ENCODE measurements at places on chromosomes 1 and 21.

- no peak for DNase-seq
Observed at GRCh38 chr1:109805486-109806165, 41.9 kb upstream of the EPS8L3 start.

GRCh38 chr1:100545855-100546254 is 7.9 kb downstream of the GPR88 start:
- no peak for DNase-seq

- peak; percentile 34 for DNase-seq
Observed at GRCh38 chr1:154943649-154944400, 7.3 kb upstream of the PMVK start.

DNA sequence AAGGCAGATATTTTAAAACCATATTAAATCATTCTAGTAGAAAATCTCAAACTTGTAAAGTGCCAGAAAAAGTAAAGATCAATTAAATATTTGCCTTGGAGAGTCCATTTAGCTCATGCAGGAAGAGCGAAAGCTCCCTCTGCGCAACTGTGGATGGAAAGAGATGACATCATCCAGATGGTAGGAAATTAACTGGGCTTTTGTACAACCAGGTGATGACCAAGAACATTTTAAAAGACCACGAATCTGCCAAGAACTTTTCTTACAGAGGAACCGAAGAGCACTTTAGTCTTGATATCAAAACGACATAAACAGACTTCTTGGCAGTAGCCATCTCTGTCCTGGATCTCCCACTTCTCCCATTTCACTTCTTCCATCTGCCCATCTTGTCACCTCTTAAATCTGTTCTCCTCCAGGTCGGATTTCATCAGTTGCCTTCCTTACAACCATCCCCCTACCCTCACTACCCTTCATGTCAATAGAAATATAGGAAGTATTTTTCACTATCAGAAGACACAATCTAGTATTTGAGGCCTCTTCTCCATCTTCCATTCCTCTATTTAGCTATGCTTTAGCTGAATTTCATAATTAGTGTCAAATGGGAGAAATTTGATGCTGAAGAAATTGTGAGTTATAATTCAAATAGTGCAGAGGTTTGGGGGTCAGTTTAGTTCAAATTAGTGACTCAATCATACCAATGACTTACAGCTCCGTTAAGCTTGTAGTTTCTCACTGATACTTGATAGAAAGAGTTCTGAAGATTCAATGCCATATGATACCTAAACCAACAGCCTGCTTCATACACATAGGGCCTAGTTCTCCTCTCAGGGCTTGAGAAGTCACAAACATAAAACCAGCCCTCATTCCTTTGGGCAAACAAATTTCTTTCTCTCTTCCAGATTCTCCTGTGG is 22.0 kb upstream of the DNASE2B start:
- DNase-seq, result no peak

DNA sequence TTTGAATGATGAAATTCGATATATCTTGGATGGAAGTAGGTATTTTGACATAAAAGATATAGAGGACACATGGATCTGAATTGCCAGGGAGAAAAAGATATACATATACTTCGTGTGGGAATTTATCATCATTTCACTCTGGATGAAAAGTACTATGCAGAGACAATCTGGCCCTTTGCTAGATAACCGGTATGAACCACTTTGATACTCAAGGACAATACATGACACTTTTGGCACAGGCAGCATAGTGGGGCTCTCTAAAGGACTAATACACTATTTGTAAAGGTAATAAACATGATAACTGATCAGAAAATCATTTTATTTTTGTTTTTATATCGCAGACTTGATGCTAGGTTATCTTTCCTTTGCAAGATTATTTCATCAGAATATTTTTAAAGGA is 24.2 kb downstream of the JAK1 start:
- DNase-seq, result no peak

DNA sequence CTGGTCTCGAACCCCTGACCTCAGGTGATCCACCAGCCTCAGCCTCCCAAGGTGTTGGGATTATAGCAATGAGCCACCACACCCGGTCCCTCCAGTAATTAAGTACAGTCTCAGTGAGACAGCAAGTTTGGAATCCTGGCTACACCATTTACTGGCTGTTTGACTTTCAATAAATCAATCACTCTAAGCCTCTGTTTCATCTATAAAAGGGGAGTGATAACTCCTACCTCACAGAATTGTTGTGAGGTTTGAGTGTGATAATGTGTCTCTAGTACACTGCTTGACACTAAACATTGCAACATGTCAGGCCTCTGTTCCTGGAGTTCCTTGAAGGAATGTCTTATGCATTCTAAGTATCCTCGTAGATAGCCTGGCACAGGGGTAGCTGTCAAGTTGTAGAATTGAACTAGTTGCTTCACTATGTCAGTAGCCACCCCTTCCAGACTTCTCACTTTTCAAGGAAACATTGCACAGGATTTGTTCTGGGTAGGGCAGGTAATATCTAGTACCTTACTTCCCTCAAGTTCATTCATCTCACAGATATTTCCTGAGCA is 12.4 kb downstream of the ENTREP3 start:
- no peak for DNase-seq

- DNase-seq, result no peak
Observed at GRCh38 chr21:44763050-44763378, 38.6 kb downstream of the UBE2G2 start.

DNA sequence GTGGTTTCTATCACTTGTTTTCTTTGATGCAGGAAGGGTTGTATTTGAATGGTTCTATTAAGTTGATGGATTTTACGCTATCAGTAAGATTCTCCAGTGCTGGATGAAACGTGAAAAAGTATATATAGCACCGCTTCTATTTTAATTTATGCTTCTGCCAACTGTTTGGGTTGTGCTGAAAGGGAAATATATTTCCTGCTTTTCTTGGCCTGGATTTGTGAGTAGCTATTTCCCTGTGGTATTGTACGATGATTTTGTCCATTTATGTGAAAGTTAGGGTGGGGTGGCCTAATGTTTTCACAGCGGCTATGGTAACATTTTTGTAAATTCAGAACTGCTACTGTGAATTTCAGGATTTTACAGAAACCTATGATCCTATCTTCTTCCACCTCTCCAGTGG is 322 bp downstream of the C1orf162 start:
- DNase-seq, result no peak

DNA sequence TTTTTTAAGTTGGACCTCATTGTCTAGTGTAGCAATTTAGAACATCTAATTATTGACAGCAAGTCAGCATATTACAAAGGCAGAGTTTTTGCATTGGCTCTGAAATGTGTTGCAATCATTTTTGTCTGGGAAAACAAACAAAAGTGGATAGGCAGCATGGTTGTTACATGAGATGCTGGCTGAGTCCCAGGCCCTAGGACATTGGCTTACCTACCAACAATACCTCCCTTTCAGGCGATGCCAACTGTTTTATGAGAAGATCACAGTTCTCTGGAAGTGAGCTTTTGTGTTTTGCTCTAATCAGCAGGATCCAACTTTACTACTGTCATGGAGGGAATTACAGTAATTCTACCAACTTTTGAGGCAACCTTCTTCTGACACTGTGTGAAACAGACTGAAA is 71.5 kb upstream of the CXADR start:
- DNase-seq, result peak; percentile 42

DNA sequence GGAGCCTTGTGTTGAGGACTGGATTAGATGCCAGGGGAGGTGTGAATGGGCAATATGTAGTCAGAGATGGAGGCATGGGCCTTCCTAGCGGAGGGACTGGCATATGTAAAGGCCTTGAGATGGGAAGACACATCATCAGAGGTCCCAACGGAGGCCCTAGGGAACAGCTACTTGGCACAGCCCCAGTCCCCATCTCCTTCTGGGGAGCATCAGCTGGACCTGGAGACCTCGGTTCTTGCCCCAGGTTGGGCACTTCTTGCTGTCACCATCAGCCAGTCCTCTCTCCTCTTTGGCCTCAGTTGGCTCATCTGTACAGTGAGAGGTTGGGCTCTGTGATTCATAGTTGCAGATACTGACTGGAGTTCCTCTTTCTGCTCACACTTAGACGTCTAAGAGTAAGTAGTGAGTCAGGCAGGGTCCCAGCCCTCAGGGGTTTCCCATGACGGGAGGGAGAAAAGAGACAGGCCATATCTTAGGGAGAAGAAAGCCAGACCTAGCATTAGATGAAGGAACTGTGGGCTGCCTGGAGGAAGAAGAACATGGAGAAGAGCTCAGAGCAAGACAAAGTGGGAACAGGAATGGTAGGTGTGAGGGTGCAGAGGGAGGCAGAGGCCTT is 3.4 kb upstream of the MARCKSL1 start:
- DNase-seq, result no peak

- DNase-seq, result no peak
Observed at GRCh38 chr1:36781098-36781497, 253.2 kb downstream of the GRIK3 start.

DNA sequence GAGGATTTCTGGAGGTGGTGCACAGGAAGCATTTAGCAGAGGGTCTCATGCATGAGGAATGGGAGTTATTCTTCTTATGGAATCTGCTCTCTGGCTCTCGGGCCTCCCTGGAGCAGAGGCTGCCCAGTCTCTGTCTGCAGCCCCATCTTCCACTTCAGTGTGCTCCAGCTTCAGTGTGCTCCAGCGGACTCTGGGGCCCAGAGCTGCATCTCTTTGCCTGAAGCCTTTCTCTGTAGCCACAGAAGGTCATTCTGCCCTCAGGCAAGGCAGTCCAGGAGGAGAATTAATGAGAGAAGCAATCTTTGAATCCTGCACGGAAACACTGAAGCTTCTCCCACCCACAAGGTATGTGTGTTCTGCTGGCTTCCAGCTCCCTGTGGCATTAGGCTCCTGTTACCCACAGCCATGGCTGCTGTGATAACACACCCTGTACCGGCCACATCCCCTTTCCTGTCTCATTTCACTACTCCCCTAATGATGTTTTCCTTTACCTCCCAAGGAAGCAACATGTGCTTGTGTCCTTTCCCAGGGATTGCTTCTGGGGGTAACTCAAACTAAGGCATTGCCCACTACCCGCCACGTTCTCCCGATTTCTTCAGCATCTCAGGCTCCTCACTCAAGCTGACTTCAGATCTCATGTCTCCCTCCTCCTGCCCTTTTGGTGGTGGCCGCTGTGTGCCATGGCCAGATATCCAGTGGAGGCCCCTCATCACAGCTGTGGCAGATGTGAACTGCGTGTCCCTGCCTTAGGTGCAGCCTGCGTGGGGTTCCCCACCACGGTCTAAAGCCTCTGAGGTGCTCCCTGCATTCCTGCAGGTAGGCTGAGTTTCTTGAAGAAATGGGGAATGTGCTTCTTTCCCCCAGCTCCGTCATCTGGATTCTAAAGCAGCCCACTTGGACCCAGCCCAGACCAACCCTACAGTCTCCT is 181.2 kb upstream of the GALNT2 start:
- DNase-seq, result no peak

DNA sequence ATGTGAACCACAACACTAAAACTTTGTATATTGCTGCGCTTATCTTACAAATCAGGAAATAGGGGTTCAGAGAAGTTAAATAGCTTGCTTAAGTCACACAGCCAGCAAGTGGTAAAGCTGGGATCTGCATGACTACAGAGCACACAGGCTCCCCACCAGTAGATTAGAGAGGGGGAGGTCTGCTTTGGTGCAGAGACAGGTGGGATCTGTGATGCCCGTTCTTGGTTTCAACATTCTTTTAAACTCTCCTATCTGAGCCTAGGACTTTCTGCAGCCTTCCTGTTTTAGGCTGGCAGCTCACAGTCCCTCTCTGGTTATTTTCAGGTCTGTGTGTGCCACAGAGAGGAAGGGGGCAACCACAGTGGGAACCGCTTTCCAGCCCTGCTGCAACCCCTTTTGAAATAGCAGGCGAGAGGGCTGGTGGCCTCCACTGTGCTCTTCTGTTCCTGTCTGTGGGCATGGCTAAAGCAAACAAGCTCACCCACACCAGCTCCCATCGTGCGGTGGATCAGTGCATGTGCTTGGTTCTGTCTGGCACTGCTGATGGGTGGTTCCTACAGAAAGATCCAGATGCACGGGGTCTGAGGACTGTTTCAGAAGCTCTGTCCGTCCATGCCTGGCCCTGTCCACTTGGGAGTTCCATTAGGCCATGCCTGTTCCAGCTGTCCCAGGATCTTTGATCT is 1.7 kb upstream of the IL6R start:
- DNase-seq, result no peak

DNA sequence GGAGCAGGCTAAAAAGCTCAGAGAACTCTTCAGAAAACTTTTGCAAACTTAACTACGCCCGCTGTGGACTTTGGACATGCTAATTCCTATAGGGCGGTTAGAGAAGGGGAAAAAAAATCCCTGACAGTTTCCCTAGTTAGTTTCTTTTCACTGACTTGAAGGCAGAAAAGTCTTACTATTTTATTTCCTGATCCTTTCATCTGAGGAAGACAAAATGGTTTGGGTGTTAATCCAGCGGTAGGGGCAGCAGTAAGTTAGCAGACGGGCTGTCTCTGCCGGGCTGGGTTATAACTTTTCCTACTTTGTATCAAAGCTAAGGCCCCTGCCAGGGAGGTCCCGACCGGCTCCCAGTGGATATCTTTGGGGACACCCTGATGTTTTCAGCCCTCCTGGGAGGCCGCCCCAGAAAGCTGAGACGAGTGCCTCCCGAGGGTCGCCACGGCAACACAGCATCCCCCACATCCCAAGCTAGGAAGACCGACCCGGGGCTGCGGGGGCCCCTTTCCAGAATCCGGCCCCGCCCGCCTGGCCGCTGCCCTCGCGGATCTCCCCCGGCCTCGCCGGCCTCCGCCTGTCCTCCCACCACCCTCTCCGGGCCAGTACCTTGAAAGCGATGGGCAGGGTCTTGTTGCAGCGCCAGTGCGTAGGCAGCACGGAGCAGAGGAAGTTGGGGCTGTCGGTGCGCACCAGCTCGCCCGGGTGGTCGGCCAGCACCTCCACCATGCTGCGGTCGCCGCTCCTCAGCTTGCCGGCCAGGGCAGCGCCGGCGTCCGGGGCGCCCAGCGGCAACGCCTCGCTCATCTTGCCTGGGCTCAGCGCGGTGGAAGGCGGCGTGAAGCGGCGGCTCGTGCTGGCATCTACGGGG is 162.6 kb downstream of the RUNX1 start:
- peak; percentile 12 for DNase-seq

DNA sequence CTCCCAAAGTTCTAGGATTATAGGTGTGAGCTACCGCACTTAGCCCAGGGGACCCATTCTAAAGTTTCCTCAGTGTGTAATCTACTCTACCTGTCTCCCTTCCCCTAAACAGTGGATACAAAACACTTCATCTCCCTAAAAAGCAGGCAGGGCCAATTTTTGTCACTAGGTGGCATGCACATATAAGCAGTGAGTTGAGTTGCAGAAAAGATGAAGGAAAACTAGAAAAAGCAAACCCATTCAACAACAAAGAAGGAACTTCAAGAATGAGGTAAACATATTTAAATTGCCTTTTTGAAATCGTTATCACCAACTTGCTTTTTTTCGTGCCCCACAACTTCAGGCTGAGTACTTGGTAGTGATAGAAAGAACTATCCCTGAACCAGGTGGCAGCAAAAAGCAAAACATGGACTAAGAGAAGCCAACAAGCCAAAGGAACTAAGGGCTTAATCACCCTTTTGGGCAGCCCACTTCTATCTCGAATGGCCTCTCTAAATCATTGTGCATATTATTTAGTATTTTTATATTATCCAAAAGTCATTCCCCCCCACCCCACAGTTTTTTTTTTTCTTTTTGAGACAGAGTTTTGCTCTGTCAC is 19.7 kb upstream of the ALDH9A1 start:
- peak; percentile 41 for DNase-seq

- DNase-seq, result peak; percentile 85
Observed at GRCh38 chr1:191320062-191320461, 838.2 kb upstream of the RGS18 start.

- DNase-seq, result no peak
Observed at GRCh38 chr1:199691540-199691939, 336.0 kb upstream of the NR5A2 start.
